ENCODE measurements at places on chromosomes 3 and 15.

DNA sequence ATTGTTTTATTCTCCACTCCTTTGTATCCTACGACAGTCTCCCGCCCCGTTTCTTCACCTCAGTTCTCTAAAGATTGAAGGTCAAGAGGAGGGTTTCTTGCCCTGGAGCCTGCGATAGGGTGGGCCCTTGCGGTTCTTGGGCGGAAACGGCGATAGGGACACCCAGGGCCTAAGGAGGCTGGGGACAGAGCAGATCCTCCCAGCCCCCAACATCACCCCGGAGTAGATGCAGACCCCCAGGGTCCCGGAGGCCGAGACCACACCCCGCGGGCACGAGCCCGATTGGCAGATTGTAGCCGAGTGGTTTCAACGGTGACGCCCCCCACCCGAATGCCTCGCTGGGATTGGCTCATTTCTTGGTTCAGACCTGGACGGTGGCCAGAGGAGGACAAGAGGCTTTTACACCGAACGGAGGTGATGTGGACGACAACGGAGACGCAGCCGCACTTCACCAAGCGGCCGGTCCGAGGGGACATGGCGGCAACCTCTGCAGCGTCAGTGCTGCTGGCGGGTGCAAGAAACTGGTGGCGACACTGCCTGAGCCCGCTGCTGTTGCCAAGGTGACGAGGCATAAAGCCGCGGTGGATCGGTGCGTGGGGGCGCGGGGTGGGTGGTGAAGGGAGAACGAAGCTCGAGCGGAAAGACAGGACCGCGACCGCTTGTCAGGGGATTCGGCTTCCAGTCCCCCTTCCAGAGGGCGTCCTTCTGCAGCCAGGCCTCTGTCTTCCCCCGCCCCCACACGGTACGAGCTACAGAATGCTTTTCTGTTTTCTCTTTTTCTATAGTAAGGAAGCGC lies 19.0 kb upstream of the MCF2L2 start:
- DNase-seq = peak; percentile 57

GRCh38 chr3:128243602-128244504 lies 90.6 kb downstream of the EEFSEC start:
- DNase-seq = no peak

DNA sequence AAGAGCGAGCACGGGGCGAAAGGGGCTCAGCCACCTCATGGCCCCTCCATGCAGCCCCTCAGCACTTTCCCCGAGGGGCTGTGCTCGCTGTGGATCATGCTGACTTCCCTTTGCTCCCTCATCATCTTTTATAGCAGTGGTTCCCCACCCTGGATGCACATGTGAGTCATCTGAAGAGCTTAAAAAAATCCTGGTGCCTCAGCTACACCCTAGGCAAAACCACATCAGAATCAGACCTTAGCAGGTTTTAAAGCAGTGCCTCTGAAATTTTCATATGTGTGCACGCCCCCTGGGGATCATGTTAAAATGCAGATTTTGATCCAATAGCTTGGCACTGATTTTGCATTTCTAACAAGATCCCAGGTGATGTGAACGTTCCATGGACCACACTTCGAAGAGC lies 50.9 kb downstream of the FEM1B start:
- DNase-seq = peak; percentile 26

DNA sequence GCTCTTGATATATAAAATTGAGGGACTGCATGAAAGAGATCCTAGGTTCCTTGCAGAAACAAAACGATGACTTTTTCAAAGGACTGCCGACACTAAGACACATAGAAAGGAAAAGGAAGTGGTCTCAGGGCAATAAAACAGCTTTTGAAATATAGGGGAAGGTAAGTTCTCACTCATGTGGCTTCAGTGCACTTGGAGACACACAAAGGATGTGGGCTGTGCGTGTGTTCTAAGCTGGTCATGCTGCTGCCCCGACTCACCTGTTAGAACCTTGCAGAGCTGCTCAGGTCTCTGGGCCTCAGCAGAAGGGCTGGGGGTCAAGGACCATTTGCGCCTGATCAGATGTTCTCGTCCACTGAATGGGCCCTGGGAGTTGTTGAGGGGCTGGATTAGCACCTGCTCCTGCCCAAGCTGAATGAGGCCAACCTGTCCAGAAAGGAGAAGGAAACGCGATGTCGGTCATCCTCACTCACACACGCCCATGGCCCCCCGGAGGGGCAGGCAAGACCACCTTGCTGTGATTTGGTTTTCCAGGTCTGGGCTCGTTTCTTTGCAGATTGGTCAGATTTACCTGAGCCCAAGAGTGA lies 11.1 kb downstream of the ADAMTS17 start:
- DNase-seq = peak; percentile 49

DNA sequence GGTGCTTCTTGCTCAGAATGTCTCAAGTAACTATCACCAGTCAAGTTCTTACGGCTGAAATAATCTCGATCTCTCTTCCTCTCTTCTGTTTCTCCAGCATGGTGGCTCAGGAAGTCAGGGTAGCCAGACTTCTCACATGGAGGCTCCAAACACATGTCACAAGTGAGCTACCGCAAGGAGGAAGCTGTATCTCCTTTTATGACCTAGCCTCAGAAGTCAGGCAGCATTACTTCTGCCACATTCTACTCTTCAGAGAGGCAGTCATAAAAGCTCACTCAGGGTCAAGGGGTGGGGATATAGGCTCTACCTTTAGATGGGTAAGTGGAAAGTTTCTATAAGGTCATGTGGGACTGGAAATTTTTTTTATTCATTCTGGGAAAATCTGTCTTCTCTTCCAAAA lies 86.6 kb upstream of the NEO1 start:
- DNase-seq = no peak

GRCh38 chr15:48825075-48825474 lies 14.2 kb upstream of the CEP152 start:
- no peak for DNase-seq

GRCh38 chr3:18010001-18010400 lies 267.6 kb upstream of the TBC1D5 start:
- DNase-seq = no peak

DNA sequence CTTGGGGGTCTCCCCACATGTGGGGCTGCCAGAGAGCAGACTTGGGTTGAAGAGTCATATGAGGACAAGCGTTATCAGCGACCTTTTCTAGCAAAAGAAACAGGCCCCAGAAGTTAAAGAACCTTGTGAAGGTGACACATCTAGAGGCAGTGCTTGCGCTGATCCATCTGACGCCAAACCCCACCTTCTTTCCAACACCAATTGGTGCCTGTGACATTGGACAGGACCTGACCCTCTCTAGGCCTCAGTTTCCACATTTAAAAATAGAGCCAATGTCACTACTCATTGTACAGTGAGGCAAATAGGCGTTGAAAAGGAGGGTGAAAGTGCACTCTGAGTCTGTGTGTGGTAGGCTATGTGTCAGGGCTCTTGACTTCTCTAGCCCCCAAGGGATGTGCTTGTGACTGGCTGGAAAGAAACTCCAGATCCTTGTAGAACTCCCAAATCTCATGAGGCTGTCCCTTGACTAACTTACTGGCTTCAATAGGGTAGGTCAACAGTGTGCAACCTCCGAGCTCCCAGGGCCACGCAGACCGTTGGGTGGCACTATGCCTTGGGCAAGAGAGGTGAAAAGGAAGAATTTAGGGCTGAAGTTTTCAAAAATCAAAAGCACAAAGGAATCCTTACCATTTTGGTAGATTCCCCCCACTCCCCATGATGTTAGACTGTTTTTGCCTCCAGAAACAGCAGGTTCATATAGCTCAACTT lies 666 bp upstream of the FAM219B start:
- DNase-seq = no peak

DNA sequence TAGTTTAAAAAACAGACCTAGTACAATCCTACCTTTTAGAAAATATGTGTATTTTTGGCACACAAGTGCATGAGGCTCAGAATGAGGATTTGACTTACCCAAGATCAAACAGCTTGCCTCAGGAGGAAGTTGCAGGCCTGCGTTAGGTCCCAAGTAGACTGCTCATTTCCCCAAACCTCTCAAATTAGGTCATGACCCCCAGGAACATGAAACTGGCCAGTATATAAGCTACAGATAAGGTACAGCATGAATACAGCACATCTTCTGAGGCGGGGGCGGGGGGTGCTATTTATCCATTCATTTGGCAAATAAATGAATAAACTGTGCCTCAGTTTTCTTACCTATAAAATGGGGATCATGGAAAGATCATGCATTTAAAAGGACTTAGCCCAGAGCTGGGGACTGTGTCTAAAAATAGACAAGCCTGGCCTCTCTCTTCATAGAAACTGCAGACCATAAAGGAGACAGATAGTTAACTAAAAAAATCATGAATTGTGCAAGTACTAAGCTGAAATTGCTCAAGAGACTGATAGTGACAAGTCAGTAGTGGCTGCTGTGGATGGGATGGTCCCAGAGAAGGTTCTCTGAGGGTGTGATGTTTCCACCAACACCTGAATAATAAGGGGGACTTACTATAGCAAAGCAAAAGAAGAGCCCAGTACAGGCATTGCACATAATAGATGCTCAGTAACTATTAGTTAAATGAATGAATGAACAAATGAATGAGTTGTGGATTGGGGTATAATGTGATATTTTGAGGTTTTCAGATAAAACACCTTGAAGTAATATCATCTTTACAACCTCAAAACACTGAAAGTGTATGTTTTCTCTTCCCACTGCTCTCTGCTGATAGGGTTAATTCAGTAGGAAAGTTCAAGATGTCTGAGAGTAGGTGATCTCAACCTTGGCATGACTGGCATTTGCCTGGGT lies 258.5 kb upstream of the PROK2 start:
- DNase-seq = no peak

- no peak for DNase-seq
Measured at GRCh38 chr3:116449546-116450350, 4.5 kb upstream of the LSAMP start.

- DNase-seq = no peak
Measured at GRCh38 chr3:126394977-126395321, 240 bp downstream of the CFAP100 start.

- no peak for DNase-seq
Measured at GRCh38 chr3:105827959-105828358, 40.9 kb downstream of the CBLB start.

DNA sequence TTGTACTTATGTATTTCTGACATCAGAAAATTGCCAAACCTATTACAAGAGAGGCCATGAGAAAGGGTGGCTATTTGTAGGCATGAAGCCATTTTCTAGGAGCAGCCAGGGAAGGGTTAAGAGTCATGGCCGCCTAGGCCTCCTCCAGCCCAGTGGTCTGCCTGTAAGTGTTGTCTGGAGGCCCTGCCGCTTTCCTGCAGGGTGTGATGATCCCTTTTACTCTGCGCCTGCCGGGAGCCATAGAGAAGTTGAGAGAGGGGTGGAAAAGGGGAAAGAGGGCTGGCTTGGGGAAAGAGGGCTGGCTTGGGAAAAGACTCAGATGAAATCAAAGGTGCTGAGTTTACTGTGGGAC lies 29.1 kb upstream of the KCTD6 start:
- no peak for DNase-seq

DNA sequence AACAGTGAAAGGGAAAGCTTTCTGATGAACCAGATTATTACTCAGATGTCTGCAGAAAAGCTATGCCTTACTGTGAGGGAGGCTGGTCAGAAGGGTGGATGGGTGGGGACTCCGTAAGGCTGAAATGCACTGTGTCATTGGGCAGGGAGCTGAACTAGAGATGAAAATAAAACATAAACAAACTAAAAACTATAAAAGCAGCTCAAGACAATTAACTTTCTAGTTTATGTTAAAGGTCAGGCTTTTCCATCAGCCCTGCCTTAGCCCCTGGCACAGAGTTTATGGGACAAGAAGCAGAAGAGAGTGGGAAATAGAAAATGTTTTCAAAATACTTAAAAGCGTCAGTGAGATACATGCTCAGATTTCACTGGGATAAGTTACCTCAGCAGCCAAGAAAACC lies 310.0 kb upstream of the UBE2E2 start:
- no peak for DNase-seq

DNA sequence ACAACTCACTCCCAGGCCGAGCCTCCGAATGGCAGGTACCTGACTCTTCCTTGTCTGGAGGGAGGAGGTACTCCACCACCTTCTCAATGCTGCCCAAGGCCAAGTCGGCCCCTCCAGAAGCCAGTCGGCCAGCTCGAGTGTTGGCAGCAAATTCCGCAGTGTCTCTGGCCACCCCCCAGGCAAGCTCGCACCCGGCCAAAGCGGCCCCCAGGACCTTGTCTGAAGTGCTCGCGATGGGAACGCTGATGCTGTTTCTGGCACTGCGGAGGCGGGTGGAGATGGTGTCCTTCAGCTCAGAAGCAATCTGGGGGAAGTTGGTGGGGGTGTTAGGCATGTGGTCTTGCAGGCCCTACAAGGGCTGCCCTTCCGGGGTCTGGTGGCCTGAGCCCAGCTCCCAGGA lies 9.2 kb downstream of the PLIN1 start:
- DNase-seq = no peak

- DNase-seq = no peak
Measured at GRCh38 chr3:129291236-129291886, 12.7 kb downstream of the HMCES start.

DNA sequence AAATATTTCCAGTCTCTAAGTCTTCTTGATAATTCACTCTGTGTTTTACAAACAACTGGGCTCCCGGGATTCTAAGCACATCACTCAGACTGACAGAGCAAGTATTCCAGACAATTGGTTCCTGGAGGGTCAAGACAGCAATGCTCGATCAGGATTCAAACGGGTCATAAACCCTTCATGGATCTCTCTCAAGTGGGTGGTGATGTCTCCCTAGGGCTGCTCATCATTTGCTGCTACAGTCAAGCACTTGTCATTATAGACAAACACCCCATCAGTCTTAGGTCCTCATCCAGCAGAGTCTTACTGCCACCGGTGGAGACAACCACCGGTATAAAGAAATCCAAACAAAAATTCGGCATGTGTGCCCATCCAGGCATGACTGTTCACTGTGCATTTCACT lies 921.1 kb downstream of the FHIT start:
- DNase-seq = no peak

DNA sequence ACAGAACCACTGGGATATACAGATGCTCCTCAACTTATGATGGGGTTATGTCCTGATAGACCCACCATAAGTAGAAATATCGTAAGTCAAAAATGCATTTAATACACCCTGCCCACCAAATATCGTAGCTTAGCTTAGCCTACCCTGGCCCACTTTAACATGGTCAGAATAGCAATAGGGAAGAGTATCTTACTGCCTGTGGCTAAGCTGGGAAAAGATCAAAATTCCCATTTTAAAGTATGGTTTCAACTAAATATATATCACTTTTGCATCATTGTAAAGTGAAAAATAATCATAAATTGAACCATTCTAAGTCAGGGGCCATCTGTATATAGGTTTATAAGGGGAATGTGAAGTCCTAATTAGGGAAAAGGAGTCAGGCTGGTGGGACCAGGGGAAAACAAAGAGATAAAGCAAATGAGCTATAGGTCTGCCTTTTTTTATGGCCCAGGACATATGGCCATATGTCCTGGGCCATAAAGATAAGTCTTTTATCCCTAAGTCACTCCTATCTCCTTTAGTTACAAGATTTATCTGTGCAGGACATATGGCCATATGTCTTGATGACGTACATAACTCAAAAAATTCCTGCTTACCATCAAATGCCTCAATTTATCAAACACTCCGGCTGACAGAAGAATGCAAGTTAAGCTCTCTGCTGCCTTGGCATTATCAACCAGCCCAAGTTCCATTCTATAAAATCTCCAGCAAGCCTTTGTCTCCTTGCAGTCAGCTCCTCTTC lies 11.2 kb downstream of the RTP3 start:
- DNase-seq = no peak

Data from activated gamma-delta T cell treated with Interleukin-2 at 50 U/mL for 16 hours (primary cell).